Bronchial epithelial cell (primary cell): ENCODE measurements at places on chromosomes 12 and 14. TPM values are rescaled to one million over a fixed set of nuclear protein-coding genes. Genes with fewer than 3 reads are reported as not detected.

TMEM132C gene
- total RNA-seq: not detected in 2 replicates

SIX6 gene
- total RNA-seq: not detected in 2 replicates

SMAGP gene
- 7.4 and 23.8 TPM in 2 replicates for total RNA-seq

NANOG gene
- total RNA-seq: not detected in 2 replicates

KCNC2 gene
- under 0.01 TPM in 1 of 2 replicates, not detected in the other for total RNA-seq

RHOJ gene
- total RNA-seq: not detected in 2 replicates

C3AR1 gene
- not detected in 2 replicates for total RNA-seq

RND1 gene
- 2.9 and 4.5 TPM in 2 replicates for total RNA-seq

C12orf50 gene
- total RNA-seq: not detected in 2 replicates

CIDEB gene
- 1.2 and 3.9 TPM in 2 replicates for total RNA-seq

UNC79 gene
- total RNA-seq: under 0.01 TPM in 2 replicates

DHRS2 gene
- not detected in 2 replicates for total RNA-seq

TCL1B gene
- total RNA-seq: not detected in 2 replicates

CHURC1 gene
- 21.9 and 41.6 TPM in 2 replicates for total RNA-seq

MYBPC1 gene
- not detected in 2 replicates for total RNA-seq

NPFF gene
- total RNA-seq: not detected in 2 replicates

DLGAP5 gene
- 0.26 and 0.38 TPM in 2 replicates for total RNA-seq

SINHCAF gene
- total RNA-seq: 64.6 and 182 TPM in 2 replicates

CD163L1 gene
- not detected in 2 replicates for total RNA-seq

IAPP gene
- not detected in 2 replicates for total RNA-seq

ESR2 gene
- under 0.01 and 0.13 TPM in 2 replicates for total RNA-seq

SIX4 gene
- total RNA-seq: 4.7 and 5.8 TPM in 2 replicates

CCNK gene
- 18.4 and 43.3 TPM in 2 replicates for total RNA-seq

WNT1 gene
- total RNA-seq: not detected in 2 replicates

POLE2 gene
- total RNA-seq: 1.8 and 2.2 TPM in 2 replicates

ACSM4 gene
- total RNA-seq: not detected in 2 replicates

SCNN1A gene
- total RNA-seq: 54.5 and 57.7 TPM in 2 replicates

NOVA1 gene
- under 0.01 TPM in 1 of 2 replicates, not detected in the other for total RNA-seq

CIROP gene
- total RNA-seq: not detected in 2 replicates

KCNJ8 gene
- under 0.01 TPM in 1 of 2 replicates, not detected in the other for total RNA-seq

AP4S1 gene
- total RNA-seq: 1.8 and 2.8 TPM in 2 replicates

KLHDC1 gene
- total RNA-seq: 0.90 and 1.1 TPM in 2 replicates

GLT8D2 gene
- total RNA-seq: 1.0 and 1.3 TPM in 2 replicates

DPPA3 gene
- total RNA-seq: not detected in 2 replicates

POTEM gene
- total RNA-seq: not detected in 2 replicates

JPH4 gene
- not detected in 2 replicates for total RNA-seq

FAM181A gene
- total RNA-seq: not detected in 2 replicates

LRRK2 gene
- 0.26 and 0.90 TPM in 2 replicates for total RNA-seq

DNAH10 gene
- total RNA-seq: under 0.01 and 0.13 TPM in 2 replicates

FAM216A gene
- 1.9 and 3.9 TPM in 2 replicates for total RNA-seq

ST8SIA1 gene
- under 0.01 and 0.13 TPM in 2 replicates for total RNA-seq

FKBP11 gene
- 7.9 and 12.4 TPM in 2 replicates for total RNA-seq

SDR9C7 gene
- 0.26 and 4.9 TPM in 2 replicates for total RNA-seq

TMPRSS12 gene
- not detected in 2 replicates for total RNA-seq

TRHDE gene
- 0.26 TPM in 1 of 2 replicates, not detected in the other for total RNA-seq

TAS2R42 gene
- total RNA-seq: not detected in 2 replicates

PLCZ1 gene
- total RNA-seq: not detected in 2 replicates

NGB gene
- total RNA-seq: 0.26 TPM in 1 of 2 replicates, not detected in the other

SMARCD1 gene
- total RNA-seq: 24.2 and 27.9 TPM in 2 replicates

MYH6 gene
- total RNA-seq: not detected in 2 replicates

BHLHE41 gene
- 2.1 TPM in 1 of 2 replicates, not detected in the other for total RNA-seq

NEUROD4 gene
- not detected in 2 replicates for total RNA-seq

SERPINA9 gene
- total RNA-seq: not detected in 2 replicates
